ENCODE measurements at places on chromosomes 16 and 17.
A peak's percentile ranks its signal among the peaks of the same experiment; 100 is the strongest.

DNA sequence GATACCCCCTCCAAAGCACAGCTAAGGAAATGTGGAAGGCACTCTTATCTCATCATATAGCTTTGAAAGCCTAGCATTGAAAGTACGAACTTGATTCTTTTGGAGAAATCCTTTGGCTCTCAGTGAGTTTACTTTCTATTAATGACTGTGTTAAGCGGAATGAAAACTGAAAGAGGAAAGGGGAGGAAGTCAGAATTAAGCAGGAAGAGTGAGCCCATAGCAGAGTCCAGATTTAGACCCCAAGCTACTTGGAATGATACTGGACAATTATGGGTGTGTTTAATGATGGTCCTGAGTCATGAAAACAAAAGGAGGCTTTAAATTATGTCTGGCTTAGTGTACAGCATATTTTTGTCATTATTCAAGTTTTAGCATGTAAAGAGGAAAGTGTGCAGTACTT is 42.2 kb downstream of the TENT4B start:
- no peak for DNase-seq

- no peak for DNase-seq
These were observed 21.8 kb upstream of the ANKFN1 start for GRCh38 chr17:56131431-56131830.

GRCh38 chr17:4709794-4710692 is at the start of gene ARRB2:
ARRB2 (plus strand) TSS chr17:4710632; CDS start chr17:4710722, 90 bp downstream.
- DNase-seq = peak; percentile 96

DNA sequence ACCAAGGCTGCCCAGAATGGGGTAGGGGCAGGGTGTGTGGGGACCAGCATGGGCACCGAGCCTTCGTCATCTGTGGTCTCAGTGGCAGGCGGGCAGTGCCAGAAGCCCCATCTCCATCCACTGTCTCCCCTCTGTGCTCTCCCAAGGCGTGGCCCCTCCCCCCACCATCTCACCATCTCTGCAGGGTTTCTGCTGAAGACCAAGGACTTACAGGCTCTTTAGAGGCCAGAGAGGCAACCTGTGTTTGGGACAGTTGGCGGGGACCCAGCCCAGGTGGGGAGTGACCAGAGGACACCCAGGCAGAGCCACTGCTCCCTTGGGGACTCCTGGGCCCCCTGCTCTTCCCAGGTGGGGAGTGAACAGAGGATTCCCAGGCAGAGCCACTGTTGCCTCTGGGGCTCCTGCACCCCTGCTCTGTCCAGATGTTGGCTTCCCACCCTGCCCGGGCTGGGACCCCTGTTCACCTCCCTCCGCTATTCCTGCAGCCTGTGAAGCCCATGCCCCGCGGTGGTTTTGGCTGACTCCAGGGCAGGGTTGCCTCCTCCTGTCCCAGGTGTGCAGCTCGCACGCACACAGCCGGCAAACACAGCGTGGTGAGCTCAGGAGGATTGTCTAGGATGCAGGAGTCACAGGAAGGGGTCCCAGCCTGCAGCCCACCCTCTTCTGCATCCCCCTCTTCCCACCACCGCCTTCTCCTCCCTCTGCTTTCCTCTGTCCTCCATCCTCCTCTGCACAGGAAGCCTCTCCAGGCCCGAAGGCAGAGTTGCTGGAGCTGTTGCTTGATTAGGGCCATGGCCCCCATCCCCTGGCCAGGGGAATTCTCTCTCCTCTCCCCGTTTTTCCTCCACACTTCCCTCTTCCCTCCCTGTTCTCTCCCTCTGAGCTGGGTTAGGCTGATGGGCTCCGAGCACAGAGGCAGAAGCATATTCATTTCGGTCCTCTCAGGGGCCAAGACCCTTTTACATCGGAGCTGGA is 45.0 kb downstream of the SLC7A5 start:
- DNase-seq = no peak

GRCh38 chr17:34287875-34288274 is 2.3 kb downstream of the CCL11 start:
- no peak for DNase-seq

GRCh38 chr17:38701504-38702165 is 3.4 kb upstream of the MLLT6 start:
- no peak for DNase-seq

- DNase-seq = no peak
These were observed 195.0 kb upstream of the ELAC2 start for GRCh38 chr17:13212860-13213259.

DNA sequence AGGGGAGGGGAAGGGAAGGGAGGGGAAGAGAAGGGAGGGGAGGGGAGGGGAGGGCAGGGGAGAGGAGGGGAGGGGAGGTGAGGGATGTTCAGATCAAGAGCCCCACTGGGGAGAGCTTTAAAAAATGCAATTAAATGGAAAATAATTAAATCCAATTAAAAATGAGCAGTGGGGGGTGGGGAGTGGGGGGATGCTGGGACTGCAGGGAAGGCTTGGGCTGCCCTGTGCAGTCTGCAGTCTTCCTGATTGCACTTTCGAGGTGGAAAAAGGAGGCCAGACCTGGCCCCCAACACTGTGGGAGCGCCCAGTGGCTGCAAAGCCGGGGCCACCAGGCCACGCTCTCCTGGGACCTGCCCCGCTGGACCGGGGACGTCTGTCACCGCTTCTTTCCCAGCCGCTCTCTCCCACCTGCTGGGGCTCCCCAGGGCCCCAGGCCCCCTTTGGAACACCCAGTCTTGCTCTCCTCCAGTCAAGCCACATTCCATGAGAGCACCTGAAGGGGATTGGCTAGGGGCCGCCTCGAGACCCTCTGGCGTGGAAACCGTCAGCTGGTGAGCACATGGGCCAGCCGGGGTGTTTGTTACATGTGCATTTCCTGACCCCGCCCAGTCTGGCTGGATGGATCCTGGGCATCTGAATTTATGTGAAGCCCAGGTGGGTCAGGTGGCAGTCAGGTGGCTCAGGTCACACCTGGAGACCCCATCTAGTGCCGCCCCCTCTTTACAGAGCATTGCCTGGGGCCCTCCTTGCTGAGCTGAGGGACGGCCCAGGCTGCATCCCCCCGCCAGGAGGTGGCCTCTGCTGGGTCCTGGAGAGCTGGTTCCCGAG is 37.6 kb upstream of the CBFA2T3 start:
- no peak for DNase-seq

GRCh38 chr16:79217375-79218011 is 383.0 kb downstream of the MAF start:
- no peak for DNase-seq

DNA sequence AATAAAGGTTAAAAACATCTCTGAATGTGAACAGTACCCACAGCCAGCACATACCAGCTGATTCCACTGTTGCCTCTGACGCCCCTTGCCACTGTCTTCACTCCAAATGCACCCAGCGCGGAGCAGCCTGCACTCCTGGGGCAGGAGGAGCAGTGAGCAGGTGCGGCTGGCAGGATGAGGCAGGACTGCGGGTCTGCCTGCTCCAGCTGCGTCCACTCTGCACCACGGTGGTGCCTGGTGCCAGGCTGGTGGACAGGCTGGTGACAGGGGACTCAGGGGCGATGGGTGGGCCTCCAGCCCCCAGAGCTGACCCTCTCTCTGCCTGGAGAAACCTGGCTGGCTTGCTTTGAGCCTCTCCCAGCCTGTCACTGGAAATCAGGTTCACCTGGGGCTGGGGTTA is 9.4 kb downstream of the RAB40B start:
- DNase-seq = no peak

- DNase-seq = no peak
These were observed 18.8 kb downstream of the HSD11B2 start for GRCh38 chr16:67449739-67450138.

GRCh38 chr16:67942510-67943255 is 1.2 kb downstream of the LCAT start:
- DNase-seq = no peak

GRCh38 chr17:45299361-45299760 is 17.5 kb downstream of the MAP3K14 start:
- DNase-seq = no peak

DNA sequence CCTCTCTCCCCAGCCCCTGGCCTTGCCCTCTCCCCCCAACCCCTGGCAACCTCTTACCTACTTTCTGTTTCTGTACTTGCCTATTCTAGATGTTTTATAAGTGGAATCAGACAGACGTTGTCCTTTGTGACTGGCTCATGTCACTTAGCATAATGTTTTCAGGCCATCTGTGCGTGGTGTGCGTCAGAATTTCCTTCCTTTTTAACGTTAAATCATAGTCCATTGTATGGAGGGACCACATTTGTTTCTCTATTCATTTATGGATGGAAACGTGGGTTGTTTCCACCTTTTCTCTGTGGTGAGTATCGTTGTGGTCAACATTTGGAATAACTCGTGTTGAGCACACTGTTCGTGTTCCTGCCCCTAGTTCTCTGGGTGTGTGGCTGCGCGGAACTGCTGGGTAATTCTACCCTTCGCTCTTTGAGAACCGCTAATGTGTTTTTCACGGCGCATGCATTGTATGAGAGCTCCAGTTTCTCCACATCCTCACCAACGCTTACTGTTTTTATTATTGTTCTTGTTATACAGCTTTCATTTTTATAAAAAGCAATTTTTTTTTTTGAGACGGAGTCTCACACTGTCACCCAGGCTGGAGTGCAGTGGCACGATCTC is 26.3 kb downstream of the ACTG1 start:
- no peak for DNase-seq

DNA sequence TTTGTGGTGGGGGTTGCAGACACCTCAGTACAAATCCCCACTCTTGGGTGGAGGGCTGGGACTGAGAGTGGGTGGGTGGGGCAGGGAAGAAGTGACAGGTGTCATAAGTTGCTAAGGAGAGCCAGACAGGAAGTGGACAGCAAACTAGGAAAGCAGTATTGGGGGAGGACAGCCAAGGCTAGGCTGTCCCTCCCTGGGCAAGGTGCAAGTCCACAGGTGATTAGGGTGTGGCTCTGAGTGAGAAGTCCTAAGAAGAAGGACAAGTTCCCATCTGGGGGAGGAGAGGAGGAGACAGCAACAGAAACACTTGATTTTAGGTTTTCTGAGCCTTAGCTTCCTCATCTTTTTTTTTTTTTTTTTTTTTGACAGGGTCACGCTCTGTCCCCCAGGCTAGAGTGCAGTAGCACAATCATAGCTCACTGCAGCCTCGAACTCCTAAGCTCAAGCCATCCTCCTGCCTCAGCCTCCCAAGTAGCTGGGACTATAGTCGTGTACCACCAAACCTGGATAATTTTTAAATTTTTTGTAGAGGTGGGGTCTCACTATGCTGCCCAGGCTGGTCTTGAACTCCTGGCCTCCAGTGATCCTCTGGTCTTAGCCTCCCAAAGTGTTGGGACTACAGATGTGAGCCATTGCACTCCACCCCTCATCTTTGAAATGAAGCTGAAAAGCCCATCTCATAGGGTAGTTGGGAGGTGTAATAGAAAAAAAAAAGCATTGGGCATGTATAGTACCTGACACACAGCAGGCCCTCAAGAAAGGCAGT is 2.5 kb downstream of the MAPK3 start:
- DNase-seq = no peak

DNA sequence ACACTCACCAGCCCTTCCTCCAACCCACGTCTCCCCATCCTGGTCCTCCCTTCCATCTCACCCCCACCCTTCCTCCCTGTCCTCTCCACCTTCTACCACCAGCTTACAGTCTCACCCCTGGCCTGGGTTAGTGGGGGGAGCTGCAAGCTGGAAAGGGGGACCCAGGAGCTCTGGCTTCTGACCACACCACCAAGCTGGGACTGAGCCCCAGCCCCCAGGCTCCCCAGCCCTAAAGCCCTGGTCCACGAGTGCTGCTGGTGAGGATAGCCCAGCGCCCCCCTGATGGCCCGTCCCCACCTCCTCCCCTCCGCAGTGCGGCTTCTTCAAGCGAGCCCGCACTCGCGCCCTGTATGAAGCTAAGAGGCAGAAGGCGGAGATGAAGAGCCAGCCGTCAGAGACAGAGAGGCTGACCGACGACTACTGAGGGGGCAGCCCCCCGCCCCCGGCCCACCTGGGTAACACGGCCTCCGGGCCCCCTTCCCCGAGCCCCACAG is 7.2 kb upstream of the PDK2 start:
- no peak for DNase-seq

DNA sequence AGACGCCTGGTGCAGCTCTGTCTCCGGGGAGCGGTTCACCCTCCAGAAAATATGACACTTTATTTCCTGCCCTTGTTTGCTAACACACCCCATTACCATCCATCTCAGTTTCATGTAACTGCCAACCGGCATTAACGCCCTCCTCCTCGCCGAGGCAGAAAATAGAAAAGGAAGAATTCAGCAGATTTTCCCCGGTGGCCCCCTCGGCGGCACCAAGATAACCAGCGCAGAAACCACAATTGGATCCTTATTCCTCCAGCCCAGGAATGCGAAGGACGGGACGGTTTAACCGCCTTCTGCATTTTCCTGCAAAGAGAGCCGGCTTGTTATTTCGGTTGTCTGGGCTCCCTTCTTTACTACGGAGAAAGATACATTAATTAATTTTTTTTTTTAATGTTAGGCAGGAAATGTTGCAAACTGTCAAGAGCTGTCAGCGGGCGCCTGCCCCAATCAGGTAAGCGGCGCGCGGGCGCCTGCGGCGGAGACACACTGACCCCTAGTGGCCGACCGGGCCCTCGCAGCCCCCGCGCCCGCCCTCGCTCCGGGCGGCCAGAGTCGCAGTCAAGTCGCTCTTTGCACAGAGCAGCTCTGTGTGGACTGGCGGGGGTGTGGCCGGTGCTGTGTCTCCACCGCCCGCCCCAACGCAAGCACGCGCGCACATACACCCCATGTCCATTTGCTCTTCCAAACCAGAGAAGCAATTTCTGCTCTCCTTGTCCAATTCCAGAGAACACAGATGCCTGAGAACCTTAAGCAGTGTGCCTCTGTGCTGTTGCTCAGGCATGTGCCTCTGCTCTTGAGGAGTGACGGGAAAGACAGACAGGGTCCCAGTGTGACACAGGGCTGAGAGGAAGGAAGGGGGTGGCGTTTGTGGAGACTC is 53.6 kb downstream of the C17orf67 start:
- DNase-seq = peak; percentile 25

DNA sequence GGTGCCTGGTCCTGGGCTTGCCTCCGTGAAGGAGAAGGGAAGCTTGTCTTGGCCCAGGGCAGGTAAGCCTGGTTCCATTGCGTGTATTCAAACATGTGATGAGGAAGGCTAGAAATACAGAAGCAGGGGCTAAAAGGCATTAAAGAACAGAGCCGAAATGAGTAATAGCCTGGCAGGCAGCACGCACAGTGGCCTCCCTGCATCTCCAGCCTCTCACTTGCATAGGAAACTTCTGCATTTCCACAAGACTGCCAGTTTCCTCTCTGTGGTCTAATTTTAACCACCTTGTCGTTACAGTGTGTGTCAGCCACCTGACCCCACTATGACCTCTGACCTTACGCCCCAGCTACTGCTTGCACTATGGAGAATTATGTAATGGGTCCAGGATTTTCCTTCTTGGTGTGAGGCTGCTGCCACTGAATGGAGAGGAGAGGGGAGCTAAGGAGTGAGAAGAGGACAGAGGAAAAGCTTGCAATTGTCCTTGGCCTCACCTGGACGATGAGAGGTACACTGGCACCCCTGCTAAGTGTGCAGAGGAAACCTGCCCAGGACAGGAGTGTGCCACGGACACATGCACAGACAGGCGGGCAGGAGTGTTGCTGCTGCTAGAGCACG is 32.8 kb downstream of the HIC1 start:
- no peak for DNase-seq

- no peak for DNase-seq
These were observed 15.0 kb downstream of the GINS2 start for GRCh38 chr16:85673529-85674417.

- DNase-seq = no peak
These were observed 34.7 kb downstream of the ADCY9 start for GRCh38 chr16:4081521-4082021.

Data from NCI-H1048 (cell line).